ENCODE measurements at places on chromosomes 3 and 15.

GRCh38 chr15:53786401-53786800 lies 26.9 kb upstream of the WDR72 start:
- no peak for DNase-seq

- no peak for DNase-seq
Observed at GRCh38 chr15:101114166-101114565, 137.7 kb downstream of the CHSY1 start.

DNA sequence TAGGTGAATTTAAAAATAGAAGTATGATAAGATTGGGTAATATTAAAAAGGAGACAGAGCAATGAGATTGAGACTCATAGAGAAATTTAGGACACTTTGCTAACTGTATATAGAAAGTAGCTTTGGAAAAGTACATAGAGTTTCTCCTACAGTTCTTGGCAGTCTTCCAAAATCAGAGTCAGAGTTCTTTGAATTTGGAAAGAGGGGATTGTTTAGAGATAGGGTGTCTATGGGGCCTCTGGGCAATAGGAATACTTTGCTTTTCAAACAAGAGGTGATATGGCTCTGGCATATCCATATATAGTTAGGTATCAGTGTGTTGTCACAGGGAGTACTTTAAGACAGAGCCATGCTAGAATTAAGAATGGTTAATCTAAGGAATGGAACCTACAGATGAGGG lies 477.1 kb upstream of the KCNMB2 start:
- DNase-seq, result no peak

DNA sequence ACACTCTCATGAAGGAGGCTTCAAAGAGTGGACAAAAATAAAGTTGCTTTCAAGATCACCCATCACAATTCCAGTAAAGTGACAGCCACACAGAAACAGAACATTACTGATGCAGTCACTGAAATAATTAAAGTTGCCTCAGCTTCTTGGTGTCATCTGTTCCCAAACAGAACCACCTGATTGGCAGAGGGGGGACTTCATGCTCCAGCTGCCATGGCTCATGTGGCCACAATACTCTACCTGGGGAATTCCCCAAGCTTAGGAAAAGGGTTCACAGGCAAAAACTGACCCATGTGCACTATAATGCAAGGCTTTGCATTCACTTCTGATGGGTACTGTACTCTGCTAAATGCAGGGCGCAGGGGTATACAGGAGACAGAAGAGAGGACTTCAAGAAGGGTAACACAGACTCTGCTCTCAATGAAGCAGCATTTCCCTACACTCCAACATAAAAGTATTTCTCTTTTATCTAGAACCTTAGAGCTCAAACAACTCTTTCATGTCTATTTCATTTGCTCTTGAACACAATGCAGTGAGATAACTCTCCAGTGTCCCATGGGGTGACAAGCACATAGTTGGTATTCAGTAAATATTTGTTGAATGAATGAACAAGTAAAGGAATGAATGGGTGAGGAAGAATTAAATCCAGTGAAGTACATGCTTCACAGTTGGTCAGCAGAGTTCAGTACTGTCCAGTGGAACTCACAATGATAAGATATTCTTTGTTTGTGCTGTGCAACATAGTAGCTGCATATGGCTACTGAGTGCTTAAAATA lies 8.6 kb upstream of the CTNNB1 start:
- DNase-seq, result no peak

DNA sequence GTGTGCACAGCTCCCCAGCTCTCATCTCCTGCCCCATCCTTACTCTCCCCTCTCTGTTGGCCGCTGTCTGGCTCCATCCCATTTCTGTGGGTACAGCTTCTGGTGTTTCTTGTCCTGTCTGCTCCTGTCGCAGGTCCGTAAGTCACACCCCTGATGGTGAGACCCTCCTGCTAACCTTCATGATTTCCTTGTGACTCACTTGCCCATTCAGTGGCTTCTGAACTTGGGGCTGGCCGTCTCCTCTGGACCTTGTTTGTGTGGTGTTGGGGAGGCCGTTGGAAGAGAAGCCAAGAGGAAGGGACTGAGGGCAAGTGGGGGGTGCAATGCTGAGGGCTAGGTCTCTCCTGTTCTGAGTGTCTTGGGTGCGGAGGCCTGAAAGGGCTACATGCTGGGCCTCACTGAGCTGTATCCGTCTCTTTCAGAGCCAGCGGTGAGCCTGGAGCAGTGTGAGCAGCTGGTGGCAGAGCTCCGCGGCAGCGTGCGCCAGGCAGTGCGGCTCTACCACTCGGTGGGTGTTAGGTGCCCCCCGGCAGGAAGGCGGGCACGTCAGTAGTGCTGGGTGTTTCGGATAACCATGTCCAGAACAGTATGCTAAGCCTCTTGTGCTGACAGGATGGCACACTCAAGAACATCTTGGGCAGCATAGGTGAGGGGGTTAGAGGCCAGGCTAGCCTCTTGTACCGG lies 3.7 kb upstream of the JMJD7 start:
- no peak for DNase-seq

DNA sequence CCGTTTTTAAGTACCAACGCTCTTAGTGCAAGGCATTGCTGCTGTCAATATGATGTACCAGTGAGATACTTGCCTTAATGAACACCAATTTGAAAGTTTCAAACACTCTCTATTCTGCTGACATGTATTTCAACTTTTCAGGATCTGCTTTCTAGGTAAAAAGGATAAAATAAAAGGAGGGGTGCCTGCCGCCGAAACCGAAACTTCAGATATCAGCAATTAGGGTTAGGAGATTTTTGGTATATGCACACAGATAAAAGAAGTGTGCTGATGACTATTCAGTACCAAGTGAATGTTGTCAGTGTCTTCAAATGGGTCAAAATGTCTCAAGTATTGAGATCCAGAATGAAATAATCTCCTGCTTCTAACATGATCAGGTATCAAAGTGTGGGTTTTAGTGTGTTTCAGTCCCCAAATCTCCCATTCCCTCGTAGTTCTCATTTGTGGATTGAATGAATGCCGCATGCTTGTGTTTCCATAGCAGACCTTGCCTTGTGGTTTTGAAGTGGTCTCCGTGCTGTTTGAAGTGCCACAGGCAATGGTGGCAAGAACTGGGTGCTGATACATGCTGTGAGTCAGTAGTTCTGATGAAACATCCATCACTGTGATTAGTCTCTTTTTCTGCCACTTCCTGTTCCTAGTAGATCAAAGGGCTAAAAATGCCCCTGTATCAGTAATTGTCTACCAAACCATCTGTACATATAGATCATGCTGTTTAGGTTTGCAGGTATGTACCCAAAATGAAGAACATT lies 22.5 kb downstream of the CHST14 start:
- peak; percentile 21 for DNase-seq

DNA sequence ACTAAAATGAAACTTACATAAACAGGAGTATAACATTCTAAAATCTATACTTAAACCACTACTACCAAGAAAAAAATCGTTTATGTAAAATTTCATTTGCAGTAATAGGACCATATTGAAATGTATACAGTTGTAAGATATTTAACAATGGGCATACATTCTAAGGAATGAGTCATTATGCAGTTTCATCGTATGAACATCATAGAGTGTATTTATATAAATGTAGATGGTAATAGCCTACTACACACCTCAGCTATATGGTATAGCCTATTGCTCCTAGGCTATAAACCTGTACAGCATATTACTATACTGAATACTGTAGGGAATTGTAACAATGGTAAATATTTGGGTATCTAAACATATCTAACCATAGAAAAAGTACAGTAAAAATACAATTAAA lies 79.5 kb downstream of the DPH6 start:
- no peak for DNase-seq

- no peak for DNase-seq
Observed at GRCh38 chr3:42846685-42847522, 28.8 kb downstream of the CYP8B1 start.

- DNase-seq, result no peak
Observed at GRCh38 chr3:117873249-117873600, 1161.4 kb downstream of the IGSF11 start.

DNA sequence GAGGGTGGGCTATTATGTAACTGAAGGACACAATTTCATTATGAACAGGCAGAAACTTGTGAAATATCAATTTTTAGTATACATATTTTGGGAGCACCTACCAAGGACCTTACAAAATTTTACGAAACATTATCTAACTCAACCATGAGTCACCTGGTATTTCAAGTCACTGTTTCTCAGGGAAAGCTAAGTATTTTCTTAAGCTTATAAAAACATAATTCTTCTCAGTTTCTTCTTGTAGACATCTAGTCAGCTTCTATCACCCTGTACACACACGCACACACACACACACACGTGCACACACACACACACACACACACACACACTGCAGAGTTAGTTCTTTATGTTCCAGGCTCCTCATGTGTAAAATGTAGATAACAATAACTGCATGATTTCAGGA lies 658.3 kb downstream of the TUSC7 start:
- no peak for DNase-seq

GRCh38 chr15:76991048-76991447 lies 3.9 kb upstream of the PSTPIP1 start:
- no peak for DNase-seq

DNA sequence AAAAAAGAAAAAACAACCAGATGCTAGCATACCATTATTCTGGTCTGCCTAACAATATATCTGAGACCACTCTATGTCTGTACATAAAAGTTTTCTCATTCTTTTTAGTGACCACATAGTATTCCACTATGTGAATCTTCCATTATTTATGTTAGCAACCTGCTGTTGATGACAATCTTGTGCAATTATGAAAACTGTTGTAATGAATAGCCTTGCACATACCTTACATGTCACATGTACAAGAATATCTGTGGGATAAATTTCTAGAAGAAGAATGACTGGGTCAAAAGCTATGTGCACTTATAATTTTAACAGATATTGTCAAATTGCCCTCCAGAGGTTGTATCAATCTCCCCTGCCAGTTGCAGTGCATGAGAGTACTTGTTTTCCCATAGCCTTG lies 62.5 kb downstream of the ARHGAP31 start:
- DNase-seq, result no peak

- DNase-seq, result no peak
Observed at GRCh38 chr3:138429665-138430064, 4.8 kb upstream of the ESYT3 start.

DNA sequence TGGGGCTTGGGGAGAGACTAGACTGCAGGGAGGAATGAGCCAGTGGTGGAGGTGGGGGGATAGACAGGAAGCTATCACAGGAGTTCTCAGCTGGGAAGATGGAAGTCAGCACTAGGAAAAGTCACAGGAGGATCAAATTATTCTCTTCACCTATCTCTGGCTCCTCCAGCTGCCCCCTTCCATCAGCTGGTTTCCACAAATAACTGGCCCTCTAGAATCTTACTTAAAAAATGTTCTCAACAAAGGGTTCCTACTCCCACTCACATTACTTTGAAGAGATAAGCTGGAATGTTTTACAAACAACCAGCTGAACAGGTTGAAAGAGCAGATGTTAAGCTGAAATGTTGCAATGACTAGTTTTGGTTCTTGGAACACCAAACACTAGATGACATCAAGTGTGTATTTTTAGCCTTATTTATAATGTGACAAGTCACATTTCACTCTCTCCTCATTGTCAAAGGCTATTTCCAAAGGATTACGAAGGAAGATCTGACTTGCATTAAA lies 102.7 kb upstream of the AADACL2 start:
- DNase-seq, result no peak

DNA sequence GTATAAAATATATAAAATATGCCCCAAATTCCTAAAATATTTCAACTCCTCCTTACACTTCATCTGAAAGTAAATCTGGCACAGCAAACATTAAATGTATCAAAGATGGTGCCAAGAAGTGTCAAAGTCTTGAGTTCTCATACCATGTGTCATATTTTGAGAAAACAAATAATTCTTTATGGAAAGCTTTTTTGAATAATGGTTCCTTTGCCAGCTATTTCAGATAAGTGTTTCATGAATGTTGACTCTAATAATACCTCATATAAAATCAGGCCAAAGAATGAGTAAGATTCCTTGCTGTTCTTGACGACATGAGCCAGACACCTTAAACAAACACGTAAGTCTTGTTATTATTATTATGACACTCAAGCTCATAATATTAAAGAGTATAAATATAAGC lies 30.3 kb upstream of the ZNF385D start:
- no peak for DNase-seq

Data from activated T-helper 1 cell treated with Interleukin-2 at 50 U/mL for 16 hours (primary cell).